BE2C (cell line): ENCODE measurements at places on chromosomes 11 and 22.

GRCh38 chr11:69055598-69056516 lies 7.1 kb downstream of the TPCN2 start:
- DNase-seq: peak; percentile 80

GRCh38 chr11:11983427-11983826 lies 25.0 kb downstream of the DKK3 start:
- no peak for DNase-seq

GRCh38 chr11:72635309-72635915 lies 38.8 kb downstream of the PDE2A start:
- DNase-seq: no peak

DNA sequence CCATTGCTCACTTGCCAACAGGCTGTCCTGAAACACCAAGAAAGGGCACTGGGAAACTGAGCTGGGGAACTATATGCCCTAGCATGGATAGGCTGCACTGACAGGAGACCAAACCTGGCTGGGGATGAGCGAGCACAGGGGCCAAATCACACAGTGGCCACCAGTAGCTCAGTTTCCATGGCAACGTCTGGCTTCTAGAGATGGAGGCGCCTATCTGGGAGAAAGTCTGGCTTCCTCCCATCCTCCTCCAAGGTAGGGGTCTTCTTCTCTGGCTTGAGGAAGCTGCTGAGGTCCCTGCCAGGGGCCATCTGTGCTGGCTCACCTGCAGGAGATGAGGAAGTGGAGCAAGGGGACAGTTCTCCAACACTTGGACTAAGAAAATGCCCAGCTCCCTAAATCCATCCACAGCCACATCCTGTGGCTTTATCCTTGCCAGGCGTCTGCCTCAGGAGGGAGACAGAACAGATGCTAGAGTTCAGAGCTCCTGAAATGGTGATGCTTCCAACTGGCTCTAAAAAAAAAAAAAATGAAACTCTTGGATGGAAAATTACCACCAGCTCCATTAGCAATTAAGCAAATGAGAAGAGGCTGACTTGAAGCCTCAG lies 48.3 kb downstream of the SYT13 start:
- DNase-seq: no peak

- DNase-seq: no peak
Measured at GRCh38 chr11:102081313-102081712, 28.9 kb upstream of the YAP1 start.

- DNase-seq: no peak
Measured at GRCh38 chr11:69496631-69497220, 15.3 kb downstream of the LINC01488 start.

GRCh38 chr11:71466358-71466757 lies 13.4 kb downstream of the NADSYN1 start:
- no peak for DNase-seq
